Cardiac fibroblast (primary cell): ENCODE measurements at places on chromosomes 4 and X.

- peak; percentile 34 for DNase-seq
Observed at GRCh38 chr4:79241846-79242245, 84.0 kb downstream of the NAA11 start.

DNA sequence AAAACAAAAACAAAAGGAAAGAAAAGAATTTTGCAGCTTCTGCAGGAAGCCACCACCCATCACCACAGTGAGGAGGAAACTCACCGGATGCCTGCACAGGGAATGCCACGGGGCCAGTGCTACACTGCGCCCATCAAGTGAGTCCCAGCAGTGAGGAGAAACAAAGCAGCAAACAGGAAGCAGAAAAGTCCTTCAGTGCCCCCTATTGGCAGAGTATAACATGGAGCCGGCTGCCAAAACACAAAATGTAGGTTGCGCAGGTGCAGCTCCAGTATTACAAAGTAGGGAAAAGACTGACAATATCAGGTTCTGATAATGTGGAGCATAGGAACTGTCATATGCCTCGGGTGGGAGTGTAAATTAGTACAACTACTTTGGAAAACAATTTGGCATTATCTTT lies 23.3 kb upstream of the SCML2 start:
- peak; percentile 28 for DNase-seq

- no peak for DNase-seq
Observed at GRCh38 chr4:6152869-6153705, 47.3 kb downstream of the JAKMIP1 start.

DNA sequence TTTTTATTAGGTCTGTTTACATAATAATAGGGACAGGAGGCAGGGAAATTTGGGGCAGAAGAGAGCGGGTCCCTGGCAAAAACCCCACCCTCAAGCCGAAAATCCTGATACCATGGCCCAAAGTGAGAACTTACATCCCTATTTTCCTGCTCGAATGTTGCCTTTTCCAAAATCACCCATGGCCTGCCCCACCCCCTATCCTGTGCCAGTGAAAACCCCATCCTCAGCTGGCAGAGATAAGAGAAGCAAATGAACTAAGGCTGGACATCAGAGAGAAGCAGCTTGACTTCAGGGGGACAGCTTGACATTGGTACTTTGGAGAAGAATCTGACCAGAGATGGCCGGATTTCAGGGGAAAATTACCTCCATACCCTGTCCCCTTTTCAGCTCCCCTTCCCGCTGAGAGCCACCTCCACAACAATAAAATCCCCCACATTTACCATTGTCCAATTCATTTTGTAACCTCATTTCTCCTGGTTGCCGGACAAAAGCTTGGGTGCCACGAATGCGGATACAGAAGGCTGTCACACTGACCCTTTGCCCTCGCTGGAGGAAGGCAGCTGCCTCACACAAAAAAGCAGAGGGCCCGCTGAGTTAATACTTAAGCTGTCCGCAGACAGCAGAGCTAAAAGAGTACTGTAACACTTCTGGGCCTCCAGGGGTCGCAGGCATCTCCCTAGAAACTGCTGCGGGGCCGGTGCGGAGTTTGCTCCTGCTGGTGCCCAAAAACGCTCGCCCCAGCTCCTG lies 196.2 kb downstream of the SNCA start:
- peak; percentile 68 for DNase-seq

- DNase-seq = no peak
Observed at GRCh38 chr4:145538596-145538995, 56.9 kb downstream of the SMAD1 start.

- DNase-seq = no peak
Observed at GRCh38 chr4:3087115-3087797, 12.8 kb downstream of the HTT start.

DNA sequence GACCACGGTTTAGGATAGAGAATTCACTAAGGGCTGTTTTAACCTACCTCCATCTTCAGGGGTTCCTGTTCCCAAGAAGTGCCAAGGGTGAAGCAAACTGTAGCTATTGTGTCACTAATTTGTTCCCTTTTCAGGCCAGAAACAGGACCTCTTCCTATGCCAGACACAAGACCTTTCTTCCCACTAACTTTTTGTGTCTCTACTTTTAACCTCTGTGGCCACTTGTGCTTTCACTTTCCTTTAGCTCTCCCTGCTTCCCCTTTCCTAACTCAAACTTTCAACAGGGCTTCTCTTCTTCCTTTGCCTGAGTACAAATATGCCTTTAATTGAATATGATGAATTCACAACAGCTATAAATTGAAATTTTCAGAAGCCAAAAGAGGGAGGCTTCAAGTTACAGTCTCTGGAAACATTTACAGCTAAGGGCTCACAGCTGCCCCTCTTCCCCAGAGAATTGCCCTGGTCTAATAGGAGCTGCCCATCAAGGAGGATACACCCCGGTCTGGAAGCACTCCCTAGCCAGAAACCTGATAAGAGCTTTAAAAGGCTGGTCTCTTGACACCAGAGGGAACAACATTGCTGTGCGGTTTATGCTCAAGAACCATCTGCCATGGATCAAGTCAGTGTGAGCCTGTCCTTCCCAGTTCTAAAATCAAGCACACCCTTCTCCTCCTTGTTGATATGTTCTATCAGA lies 61.7 kb upstream of the PLS3 start:
- peak; percentile 46 for DNase-seq

GRCh38 chr4:1752284-1753041 lies 31.1 kb downstream of the TACC3 start:
- peak; percentile 14 for DNase-seq

GRCh38 chr4:168646001-168646768 lies 149.3 kb downstream of the PALLD start:
- DNase-seq = no peak

DNA sequence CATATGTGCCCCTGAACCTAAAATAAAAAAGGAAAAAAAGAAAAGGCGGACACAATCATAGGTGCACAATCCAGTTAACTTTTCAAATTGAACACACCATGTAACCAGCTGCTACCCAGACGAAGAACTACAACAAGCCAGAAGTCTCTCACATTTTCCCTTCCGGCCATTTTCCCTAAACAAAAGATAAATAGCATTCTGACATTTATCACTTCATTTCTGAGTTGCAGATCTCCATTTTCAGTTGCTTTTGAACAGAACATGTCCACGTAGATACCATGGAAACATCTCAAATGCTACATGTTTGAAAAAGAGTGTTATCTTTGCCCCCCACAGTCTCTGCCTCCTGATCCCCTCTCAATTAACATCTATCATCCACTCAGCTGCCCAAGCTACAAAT lies 29.2 kb upstream of the CABS1 start:
- DNase-seq = no peak

DNA sequence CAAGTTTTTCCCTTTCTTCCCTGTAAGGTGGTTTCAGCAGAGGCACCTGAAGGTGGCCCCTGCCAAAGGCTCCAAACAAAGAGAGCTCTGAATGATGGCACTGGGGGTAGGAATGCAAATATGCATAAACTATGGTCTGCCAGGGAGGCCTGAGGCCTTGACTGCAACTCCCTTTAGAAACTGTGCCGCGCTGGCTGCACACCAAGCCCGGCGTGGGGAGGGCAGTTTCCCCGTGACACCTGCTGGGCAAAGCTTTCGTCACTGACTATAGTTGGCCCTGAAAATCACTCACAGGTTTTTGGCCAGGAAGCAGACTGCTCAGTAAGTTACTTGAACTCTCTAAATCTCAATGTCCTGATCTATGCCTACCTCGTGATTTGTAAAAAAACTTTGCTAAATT lies 97.8 kb upstream of the ATOH1 start:
- no peak for DNase-seq

DNA sequence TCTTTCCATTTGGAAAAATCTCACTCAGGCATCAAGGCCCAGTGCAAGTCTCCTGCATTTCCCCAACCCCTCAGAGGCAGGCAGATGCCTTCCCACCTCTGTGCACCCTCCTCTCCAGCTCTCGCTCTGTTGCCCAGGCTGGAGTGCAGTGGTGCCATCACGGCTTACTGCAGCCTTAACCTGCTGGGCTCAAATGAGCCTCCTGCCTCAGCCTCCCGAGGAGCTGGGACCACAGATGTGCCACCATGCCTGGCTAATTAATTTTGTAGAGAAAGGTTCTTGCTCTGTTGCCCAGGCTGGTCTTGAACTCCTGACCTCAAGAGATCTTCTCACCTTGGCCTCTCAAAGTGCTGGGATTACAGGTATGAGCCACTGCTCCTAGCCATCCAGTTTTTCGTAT lies 95.8 kb downstream of the NHSL2 start:
- no peak for DNase-seq

- DNase-seq = peak; percentile 91
Observed at GRCh38 chr4:121696170-121696580, 605 bp downstream of the ANXA5 start.

- DNase-seq = peak; percentile 59
Observed at GRCh38 chr4:52038103-52038912, at the start of gene SGCB. Gene SGCB (minus strand): TSS chr4:52038299. CDS start chr4:52038259, 40 bp downstream.

DNA sequence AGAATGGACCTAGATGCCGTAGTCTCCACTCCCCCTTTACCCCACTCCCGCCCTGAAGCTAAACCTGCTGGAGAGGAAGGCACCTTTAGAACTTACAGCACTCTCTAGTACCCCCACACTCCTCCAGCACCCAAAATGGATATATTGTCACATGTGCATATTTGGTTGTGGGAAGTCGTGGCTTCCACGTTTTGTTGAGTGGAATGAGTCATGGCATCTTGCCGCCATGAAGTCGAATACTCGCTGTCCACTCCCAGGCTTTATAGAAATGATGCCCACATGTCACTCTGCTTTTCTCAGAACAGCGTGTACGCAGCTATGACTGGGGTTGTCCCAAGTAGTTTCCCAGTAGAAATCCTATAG lies 545 bp downstream of the ABCE1 start:
- DNase-seq = peak; percentile 76

- DNase-seq = no peak
Observed at GRCh38 chr4:170666909-170667308, 577.2 kb upstream of the AADAT start.

GRCh38 chrX:87901060-87901459 lies 383.5 kb downstream of the KLHL4 start:
- DNase-seq = no peak

GRCh38 chr4:94345266-94345665 lies 2.6 kb upstream of the HPGDS start:
- DNase-seq = no peak
